Right renal cortex interstitium (tissue), 3 donors: ENCODE measurements at places on chromosomes 4 and X.

DNA sequence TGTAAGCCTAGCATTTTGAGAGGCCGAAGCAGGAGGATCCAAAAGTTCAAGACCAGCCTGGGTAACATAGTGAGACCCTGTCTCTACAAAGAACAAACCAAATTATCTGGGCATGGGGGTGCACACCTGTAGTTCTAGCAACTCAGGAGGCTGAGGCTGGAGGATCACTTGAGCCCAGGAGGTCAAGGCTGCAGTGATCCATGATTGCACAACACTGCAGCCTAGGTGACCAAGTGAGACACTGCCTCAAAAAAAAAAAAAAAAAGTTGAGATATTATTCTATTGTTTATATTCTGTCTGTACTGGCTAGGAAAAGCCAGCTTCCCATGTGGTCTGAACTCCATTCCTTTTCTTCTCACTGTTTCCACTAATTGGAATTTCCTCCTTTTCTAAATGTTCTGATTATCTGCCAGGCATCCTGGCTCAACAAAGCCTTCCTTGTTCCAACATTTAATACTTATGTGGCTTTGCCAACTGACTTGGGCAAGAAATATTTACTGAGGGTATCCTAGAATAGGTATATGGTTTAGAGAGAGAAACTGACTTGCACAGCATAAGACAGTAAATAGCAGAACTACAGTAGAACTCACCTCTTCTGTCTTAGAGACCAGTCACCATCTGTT lies 175.2 kb upstream of the ADAMTS3 start:
- DNase-seq: no peak

GRCh38 chrX:110248578-110248977 lies 69.3 kb downstream of the AMMECR1 start:
- no peak for DNase-seq

GRCh38 chr4:56286763-56287162 lies 100.5 kb downstream of the AASDH start:
- DNase-seq: no peak

DNA sequence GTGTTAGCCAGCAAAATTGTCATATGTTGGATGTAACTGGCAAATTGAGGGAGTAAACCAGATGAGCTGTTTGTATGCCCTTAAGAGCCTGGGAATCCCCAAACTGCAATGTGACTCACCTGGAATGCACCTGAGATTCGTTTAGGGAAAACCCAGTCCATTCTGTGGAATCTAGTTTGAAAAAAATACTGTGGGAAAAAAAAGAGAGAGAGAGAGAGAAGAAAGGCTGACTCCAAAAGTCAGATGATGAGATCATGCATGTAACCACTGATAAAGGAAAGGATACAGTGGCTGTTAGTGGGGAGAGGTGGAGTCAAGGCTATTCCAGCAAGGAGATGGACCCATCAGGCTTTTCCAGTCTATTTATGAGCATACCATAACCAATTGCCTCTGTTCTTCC lies 48.5 kb downstream of the SLC9A7 start:
- DNase-seq: no peak

- DNase-seq: no peak
Measured at GRCh38 chr4:121112530-121112929, 40.2 kb upstream of the NDNF start.

DNA sequence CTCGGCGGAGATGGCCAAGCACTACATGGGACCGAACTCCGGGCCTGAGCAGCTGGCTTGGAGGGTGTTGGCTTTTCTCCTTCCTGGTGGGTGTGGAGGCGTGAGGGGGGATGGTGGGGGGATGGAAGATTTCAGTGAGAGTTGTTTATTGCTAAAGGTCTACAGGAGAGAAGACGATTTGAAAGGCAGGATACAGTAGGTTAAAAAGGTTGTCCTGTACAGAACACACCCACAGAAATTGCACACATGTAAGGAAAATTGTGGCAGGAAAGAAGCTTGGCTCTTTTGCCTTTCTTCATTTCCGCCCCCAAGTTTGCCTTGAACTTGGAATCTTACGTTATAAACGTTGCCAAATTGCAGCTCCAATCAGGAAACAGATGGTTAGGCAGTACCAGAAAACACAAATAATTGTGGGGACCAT lies 74.1 kb upstream of the STOX2 start:
- no peak for DNase-seq

- DNase-seq: no peak
Measured at GRCh38 chr4:175929932-175930331, 117.9 kb upstream of the GPM6A start.
